ENCODE measurements at places on chromosomes 4 and X.

- no peak for DNase-seq
These were observed 29.2 kb downstream of the METAP1 start for GRCh38 chr4:99024481-99025275.

DNA sequence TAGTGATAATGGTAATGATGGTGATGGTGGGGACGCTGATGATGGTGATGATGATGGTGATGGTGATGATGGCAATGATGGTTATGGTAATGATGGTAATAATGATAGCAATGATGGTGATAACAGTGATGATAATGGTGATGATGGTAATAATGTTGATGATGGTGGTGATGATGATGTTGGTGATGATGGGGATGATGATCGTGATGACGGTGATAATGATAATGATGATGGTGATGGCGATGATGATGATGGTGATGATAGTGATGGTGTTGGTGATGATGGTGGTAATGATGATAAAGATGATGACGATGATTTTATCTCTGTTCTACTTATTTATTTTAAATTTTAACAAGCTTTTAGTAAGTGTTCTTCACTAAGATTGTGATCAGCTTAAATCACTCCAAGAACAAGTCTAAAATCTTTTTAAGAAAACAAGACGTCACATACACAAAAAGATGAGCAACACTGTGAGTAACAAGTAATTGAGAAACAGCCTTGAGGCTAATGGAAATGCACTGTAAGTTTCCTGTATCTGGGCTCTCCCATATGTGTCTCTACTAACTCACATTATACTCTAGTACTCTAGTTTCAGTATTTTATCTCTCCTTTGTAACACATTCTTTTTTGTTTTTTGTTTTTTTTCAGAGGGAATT, 480.2 kb upstream of the PRKX start:
- DNase-seq = no peak

GRCh38 chr4:95289028-95289634, 259.6 kb downstream of the UNC5C start:
- no peak for DNase-seq

GRCh38 chr4:46550471-46550870, 160.5 kb upstream of the GABRA2 start:
- DNase-seq = no peak

DNA sequence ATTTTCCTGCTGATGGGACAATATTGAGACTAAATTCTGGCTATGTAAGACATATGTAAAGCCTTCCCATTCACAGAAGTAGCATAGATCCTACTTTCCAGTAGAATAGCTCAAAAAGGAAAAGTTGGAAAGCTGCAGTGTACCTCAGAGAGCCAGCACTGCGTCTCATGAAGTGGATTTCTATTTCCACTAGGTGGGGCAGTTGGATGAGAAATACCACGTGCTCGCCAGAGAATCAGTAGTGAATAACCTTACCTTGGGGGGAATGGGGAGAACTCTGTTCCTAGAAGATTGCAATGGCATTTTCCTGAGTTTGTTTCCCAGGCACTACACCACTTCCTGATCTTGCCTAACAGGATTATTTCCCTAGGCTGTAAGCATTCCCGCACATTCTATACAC, 907.1 kb downstream of the FSTL5 start:
- DNase-seq = no peak

DNA sequence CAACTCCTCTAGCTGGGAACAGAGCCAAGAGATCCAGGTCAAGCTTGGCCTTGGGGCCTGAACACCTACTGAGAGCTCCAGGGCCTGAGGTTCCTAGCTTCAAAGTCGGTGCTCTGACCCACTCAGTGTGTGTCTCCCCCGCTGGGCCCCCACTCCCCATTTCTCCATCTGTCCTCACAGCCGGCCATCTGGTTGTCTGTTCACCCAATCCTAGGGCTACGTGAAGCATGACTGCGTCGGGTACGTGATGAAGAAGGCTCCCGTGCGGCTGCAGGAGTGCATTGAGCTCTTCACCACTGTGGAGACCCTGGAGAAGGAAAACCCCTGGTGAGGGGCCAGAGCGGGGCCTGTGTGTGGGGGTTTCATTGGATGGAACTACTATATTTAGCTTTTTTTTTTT, 12.3 kb downstream of the USP11 start:
- DNase-seq = no peak

DNA sequence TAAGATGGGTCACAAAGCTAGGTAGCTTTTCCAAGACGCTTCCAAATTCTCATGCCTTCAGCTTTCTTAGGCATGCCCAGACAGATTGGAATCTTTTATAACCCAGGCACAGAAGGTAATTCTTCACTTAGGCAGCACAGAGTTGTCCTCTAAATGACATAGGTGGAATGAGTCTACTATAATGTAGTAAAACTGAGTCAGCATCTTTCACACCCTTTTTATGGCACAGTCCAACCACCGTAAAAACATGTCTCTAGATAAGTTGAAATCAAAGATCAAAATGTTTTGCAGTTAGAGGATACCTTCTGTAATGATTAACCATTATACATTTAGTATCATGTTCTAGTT, 128.4 kb upstream of the FAT1 start:
- no peak for DNase-seq

DNA sequence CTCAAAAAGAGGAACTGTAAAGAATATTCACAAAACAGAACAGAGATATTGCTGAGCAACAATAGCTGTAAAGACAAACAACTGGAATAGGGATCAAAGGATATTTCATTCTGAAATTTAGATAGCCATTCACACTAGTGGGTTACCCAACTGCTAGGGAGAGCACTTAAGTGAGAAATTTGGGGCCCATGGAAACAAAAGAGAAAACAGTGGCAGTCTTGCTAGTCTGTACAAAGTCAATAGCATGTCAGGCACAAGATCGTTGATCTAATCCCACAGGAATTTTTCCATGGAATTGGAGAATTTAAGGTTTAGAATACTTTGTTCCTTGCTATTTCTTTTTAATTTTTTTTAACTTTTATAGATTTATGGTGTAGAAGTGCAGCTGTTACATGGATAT, 467.0 kb downstream of the PCDH18 start:
- DNase-seq = no peak

DNA sequence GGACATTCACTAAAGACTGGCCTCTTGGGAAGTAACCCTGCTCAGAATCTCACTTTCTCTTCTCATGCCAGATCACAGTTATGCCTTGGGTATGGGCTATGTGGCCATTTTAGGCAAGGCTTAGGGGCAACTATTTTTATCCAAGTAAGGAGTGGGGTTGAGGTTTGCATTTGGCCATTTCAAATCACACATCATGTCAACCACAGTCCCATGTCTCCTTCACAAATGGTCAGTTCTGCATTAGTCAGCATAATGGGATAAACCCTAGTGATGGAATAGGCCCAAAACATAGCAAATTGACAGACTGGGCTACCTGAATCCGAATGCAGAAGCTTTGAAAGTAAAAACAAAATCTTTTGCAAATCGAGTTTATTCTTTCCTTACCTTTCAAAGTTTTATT, 827 bp upstream of the RTL3 start:
- no peak for DNase-seq

DNA sequence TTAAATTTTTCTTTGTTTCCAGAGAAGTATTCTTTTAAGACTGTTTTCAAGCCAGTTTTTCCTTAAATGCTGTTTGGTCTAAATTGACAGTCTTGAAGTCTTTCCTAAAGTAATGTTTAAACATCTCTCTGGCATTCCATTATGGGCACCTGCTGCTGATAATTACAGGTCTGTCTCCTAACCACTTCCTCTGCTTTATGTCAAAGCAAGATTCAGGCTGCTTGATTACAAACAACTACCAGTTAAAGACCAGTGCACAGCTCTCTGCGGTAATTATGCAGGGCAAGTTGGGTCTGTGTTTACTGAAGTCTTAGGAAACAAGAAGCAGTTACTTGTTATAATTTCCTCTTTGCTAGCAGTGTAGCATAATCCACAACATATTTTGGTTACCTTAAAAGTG, 17.6 kb downstream of the UNC5C start:
- no peak for DNase-seq

DNA sequence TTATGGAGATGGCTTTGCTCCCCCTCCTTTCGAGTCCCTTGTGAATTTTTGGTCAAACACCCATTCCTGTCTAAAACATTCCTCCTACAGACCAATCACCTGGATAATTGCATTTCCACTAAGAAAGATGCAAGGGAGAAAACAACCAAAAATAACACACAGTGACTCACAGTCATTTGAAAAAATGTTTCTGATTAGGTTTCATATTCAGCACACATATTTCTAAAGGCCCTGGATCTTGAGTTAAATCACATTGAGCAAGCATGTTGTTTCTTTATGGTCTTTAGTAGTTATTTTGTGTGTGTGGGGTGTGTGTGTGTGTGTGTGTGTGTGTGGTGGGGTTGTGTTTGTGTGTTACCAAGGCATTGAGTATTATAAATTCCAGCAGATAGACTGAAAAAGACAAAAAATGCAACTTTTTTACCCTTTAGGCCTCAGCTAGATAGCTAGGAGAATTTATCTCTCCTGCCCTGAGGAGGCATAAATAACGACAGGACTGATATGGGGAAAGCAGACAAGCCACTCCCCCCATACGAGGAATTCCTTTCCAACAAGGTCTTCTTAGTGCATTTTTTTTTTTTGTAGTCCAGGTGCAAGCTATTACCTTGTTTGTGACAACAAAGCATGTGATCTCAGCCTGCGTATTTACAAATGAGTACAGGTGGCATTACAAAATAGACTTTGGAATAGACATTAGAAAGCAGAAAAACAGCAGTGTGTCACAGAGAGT, 265.4 kb upstream of the ADGRL3 start:
- DNase-seq = no peak

GRCh38 chrX:51598899-51599298, 19.8 kb downstream of the CENPVL3 start:
- no peak for DNase-seq

DNA sequence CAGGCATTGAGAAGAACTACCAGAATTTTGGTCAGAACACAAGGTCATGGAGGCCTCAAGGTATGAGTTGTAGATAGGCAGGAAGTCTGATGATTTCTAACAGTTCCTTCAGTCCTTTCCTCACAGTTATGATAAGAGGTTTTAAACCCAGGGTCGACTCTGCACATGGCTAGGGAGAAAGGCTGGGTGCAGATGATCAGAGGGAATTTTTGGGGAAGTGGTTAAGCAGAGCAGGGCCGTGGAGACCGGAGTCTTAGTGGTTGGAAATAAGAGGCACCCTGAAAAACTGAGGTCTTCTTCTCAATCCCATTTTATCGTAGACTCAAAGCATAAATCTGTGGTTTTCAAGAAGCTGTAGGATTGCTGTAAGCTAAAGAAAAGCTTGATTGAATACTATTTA, 118.5 kb upstream of the ANK2 start:
- no peak for DNase-seq

- no peak for DNase-seq
These were observed 19.3 kb upstream of the SPIN2A start for GRCh38 chrX:57156397-57157049.

DNA sequence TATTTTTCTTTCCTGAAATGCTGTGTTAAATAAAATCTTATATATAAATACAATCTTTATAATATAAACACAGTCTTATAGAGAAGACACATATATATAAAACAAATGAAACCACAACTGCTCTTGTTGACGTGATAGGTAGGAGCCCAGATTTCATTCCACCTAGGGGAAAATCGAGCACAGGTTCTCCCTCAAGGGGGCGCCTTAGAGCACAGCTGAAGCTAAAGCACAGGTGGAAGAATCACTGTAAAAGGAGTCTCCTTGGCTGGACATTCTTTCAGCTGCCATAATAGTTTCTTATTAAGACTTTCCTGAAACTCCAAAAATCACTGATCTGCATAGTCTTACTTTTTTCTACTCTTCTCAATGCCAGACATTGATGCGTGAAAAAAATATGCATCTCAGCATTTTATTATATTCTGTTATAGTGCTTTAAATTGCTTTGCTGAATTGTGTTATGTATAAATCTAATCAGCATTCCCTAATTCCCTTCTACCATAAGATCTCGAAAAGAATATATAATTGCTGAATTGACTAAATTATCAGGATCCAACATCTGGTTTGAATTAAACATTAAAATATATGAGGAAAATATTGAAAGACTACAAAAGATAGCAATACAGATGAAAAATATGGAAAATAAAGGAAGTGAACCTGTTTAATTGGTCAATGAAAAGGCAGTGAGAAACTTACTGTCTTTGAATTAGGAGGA, 25.5 kb upstream of the RXFP1 start:
- peak; percentile 14 for DNase-seq

DNA sequence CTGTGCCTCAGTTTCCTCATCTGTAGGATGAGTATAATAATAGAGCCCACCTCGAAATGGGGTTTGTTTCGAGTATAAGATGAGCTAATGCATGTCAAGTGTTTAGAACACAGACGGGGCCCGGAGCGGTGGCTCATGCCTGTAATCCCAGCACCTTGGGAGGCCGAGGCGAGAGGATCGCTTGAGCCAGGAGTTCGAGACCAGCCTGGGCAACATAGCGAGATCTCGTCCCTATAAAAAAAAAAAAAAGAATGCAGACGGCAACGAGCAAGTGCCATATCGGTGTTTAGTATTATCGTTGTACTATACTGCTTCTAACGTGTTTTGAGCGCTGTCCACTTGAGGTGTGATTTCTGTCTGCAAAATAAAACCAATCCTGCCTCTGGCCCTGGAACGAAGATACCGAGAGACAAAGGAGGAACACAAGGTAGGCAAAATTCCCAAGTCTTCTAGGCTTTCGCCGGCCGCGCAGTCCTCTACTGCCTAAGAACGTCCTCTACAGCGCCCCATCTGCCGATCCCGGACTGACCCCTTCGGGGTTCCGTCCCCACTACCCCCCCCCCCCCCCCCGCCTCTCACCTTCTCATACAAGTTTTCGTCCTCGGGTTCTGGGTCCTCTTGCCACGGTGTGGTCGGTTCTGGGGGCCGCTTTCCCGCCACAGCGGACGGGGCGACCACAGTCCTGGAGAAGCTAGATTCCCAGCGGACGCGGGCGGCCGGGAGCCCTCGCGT, 442 bp downstream of the NDUFB11 start:
- no peak for DNase-seq

DNA sequence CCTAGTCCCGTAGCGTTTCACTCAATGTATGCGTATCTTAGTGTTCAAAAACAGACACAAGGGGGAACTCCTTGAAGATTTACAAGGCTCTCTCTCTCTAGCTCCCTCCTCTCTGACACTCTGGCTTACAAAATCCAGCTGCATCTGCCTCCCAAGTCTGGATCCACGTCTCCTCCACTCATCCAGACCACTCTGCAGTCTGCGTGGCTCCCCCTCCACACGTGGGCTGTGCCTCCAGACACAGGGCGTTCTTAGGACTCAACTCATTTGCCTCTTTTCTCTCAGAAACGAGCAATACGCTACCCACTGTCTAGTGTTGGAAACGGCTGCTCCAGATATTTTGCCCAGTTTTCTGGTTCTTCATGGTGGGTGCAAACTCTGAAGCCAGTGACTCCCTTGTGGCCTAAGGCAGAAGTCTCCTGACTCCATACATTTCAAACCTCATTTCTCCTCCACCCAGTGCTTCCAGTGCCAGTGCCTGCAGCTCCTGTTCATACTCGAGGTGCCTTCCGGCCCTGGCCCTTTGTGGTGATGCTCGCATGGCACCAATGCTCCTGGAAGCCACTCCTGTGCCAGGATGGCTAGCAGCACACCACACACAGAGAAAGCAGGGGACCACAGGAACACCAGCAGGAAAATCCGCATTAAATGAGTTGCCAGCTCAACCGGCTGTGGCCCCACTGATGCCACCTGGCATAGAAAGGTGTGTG, 24.1 kb downstream of the NAT8L start:
- no peak for DNase-seq

All from stimulated activated CD4-positive, alpha-beta T cell treated with anti-CD3 and anti-CD28 coated beads, Interleukin-4, amount 100 ng/mL, for 1 hour (primary cell).